ENCODE measurements at places on chromosomes 1 and 21. TPM values are rescaled to one million over a fixed set of nuclear protein-coding genes. Genes with fewer than 3 reads are reported as not detected.

Gene GPR137B
- total RNA-seq: 6.7 TPM

Gene SPAG17
- not detected for total RNA-seq

Gene TLR5
- total RNA-seq: 0.17 TPM

Gene RGS4
- total RNA-seq: not detected

Gene ZNF684
- total RNA-seq: 4.9 TPM

Gene PROK1
- not detected for total RNA-seq

Gene OR2L5
- not detected for total RNA-seq

Gene PADI2
- total RNA-seq: not detected

Gene DAP3
- total RNA-seq: 156 TPM

Gene KRTAP12-2
- total RNA-seq: not detected

Gene IL23R
- 6.8 TPM for total RNA-seq

Gene DYRK3
- 13.6 TPM for total RNA-seq

Gene CNR2
- 0.05 TPM for total RNA-seq

Gene DNALI1
- total RNA-seq: 0.32 TPM

Gene LCE1E
- not detected for total RNA-seq

Gene TSTD1
- total RNA-seq: 40.8 TPM

Gene PANK4
- 76.6 TPM for total RNA-seq

Gene CAPN9
- not detected for total RNA-seq

Gene XCL1
- total RNA-seq: 2.6 TPM

Gene SLC41A1
- total RNA-seq: 19.8 TPM

Gene ADORA3
- 0.37 TPM for total RNA-seq

Gene KRTAP19-1
- total RNA-seq: not detected

Gene NKAIN1
- 0.07 TPM for total RNA-seq

Measured in T-helper 1 cell treated with Interleukin-12 subunit alpha and Interleukin-12 subunit beta and Interleukin-4 antibody, amounts not matched to agents 30 ng/mL and 1 ng/mL, for 36 hours (primary cell).